Subcutaneous preadipocyte (primary cell): ENCODE measurements at places on chromosomes 6 and 20. TPM values are rescaled to one million over a fixed set of nuclear protein-coding genes. Genes with fewer than 3 reads are reported as not detected.

Gene DOK5
- total RNA-seq, result 5.3 and 9.2 TPM in 2 replicates

Gene KIF16B
- total RNA-seq, result 7.7 and 9.2 TPM in 2 replicates

Gene IYD
- total RNA-seq, result under 0.01 TPM in 2 replicates

Gene RFX6
- total RNA-seq, result not detected in 2 replicates

Gene KIF25
- total RNA-seq, result not detected in 2 replicates

Gene UST
- 16.2 and 19.5 TPM in 2 replicates for total RNA-seq

Gene ZNF391
- 1.1 and 2.0 TPM in 2 replicates for total RNA-seq
